ENCODE measurements at places on chromosomes 4 and X. TPM values are rescaled to one million over a fixed set of nuclear protein-coding genes. Genes with fewer than 3 reads are reported as not detected.
A peak's percentile ranks its signal among the peaks of the same experiment; 100 is the strongest.

RTL3 gene
- total RNA-seq = not detected

HSFX4 gene
- total RNA-seq = not detected

MMRN1 gene
- 0.02 TPM for total RNA-seq

FRMPD4 gene
- not detected for total RNA-seq

SETD7 gene
- total RNA-seq = 1.7 TPM

NEIL3 gene
- total RNA-seq = 12.9 TPM

DTHD1 gene
- total RNA-seq = not detected

SRPK3 gene
- 0.04 TPM for total RNA-seq

DNA sequence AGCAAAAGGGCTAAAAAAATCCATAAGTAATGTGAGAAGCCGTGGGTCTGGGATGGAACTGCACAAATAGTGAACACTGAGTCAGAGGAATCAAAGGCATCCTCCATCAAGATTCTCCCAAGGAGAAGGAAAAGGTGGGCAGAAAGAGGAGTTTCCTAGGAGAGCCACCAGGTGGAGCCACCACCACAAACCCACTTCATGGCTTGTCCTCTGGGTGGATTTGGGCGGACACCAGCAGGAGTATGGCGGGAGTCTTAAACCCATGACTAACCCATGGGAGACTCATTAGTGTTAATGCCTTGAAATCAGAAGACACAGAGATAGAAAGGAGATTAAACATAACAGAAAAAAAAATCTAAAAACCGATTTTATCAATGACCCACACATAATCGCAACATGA lies 147.7 kb downstream of the SH3KBP1 start:
- H3K4me1 ChIP-seq = no peaks in the 10 kb centered on the region
- no peaks in the 10 kb centered on the region for H3K36me3 ChIP-seq
- DNase-seq = peak; percentile 60
- H3K27me3 ChIP-seq = peaks cover 5% of the 10 kb centered on the region

DNA sequence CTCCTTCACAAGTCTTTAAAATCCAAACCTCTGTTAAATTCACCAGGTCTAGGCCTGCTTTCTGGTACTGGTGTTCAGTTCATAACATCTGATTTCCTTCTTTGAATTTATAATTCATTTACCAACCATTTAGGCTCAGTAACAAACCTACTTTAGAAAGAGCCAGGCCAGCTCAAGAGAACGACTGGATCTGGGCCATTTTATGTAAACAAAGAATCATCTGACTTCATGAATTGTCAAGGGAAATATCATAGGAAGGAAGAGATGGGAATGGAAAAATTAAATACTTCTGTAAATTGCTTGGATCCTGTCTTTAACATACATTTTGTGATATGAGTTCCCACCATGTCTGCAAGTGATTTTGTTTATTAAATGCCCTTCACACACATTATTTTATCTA lies 36.5 kb downstream of the DCHS2 start:
- no peak overlapping the region for H3K4me3 ChIP-seq
- peaks cover 57% of the 10 kb centered on the region for H3K4me1 ChIP-seq
- no peak for DNase-seq
- H3K27ac ChIP-seq = peak overlapping the region; percentile 64
- H3K27me3 ChIP-seq = no peaks in the 10 kb centered on the region

- H3K27ac ChIP-seq = no peak overlapping the region
- H3K27me3 ChIP-seq = no peaks in the 10 kb centered on the region
- no peak overlapping the region for H3K4me3 ChIP-seq
- no peak for DNase-seq
These were observed 20.4 kb upstream of the FGF16 start for GRCh38 chrX:77426811-77427210.

- H3K27ac ChIP-seq = no peak overlapping the region
- no peak for DNase-seq
- no peaks in the 10 kb centered on the region for H3K4me1 ChIP-seq
- no peaks in the 10 kb centered on the region for H3K36me3 ChIP-seq
- H3K27me3 ChIP-seq = no peaks in the 10 kb centered on the region
- H3K4me3 ChIP-seq = no peak overlapping the region
These were observed 172.7 kb upstream of the IL15 start for GRCh38 chr4:141463678-141464077.

DNA sequence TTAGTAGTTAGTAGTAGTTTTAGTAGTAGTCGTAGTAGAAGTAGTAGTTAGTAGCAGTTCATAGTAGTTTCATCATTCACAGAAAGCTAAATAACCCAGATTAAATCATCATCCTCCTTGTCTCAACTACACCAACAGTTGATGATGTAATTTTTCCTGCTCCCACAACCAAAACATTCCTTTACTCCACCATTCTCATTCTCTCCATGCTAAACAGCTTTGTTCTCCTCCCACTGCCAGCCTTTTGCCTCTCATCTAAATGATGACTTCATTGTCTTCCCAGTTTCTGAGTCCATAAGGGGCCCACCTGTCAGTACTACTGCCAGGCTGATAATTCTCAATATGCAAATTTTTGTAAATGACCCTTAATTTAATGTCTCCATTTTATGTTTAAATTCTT lies 68.9 kb downstream of the ARHGAP24 start:
- H3K27me3 ChIP-seq = no peaks in the 10 kb centered on the region
- DNase-seq = no peak
- no peaks in the 10 kb centered on the region for H3K36me3 ChIP-seq
- no peak overlapping the region for H3K27ac ChIP-seq
- H3K4me1 ChIP-seq = no peaks in the 10 kb centered on the region

DNA sequence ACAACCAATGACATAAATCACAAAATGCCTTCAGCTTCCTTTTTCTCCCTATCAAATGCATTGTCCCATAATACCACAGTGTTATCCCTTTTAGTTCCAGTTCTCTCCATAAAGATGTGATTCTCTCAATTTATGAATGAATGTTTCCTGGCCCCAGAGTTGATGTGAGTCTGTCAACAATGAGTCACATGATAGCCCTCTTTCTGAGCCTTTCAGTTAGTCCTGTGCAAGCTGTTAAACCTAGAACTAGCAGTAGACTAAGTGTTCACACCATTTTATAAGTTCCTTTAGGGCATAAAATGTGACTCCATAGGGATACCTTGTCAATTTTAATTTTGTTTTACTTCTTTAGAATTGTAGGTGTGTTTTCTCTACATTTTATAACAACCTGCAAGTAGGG lies 129.5 kb downstream of the PABPC4L start:
- H3K27me3 ChIP-seq = no peaks in the 10 kb centered on the region
- no peak overlapping the region for H3K27ac ChIP-seq
- no peak overlapping the region for H3K4me3 ChIP-seq
- no peak for DNase-seq
- H3K4me1 ChIP-seq = no peaks in the 10 kb centered on the region

DNA sequence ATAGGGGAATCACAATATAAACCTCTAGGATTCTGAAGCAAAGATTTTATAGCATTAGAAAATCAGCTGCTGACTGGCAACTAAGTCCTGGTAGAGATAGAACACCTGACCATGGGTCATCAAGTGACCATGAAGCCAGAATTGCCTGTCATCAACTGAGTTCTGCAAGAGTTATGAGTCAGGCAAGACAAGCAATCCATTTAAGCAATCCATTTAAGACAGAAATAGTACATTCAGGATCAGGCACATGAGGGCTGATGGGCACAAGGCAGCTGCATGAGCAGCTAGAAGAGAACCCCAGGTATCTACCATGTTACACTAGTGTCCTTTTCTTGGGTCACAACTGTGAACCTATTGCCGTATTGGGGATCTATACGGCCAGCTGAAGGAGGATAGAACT lies 98.9 kb downstream of the SPRY1 start:
- H3K27me3 ChIP-seq = 0 out of 2 replicates have a peak, but pooled peaks cover 4% of the 10 kb centered on the region
- H3K4me1 ChIP-seq = no peaks in the 10 kb centered on the region
- no peak overlapping the region for H3K27ac ChIP-seq
- H3K36me3 ChIP-seq = no peaks in the 10 kb centered on the region

GRCh38 chr4:142293536-142293935 lies 552.6 kb downstream of the INPP4B start:
- H3K4me1 ChIP-seq = no peaks in the 10 kb centered on the region
- H3K27ac ChIP-seq = no peak overlapping the region
- DNase-seq = no peak
- no peaks in the 10 kb centered on the region for H3K27me3 ChIP-seq
- H3K4me3 ChIP-seq = no peak overlapping the region
- H3K36me3 ChIP-seq = no peaks in the 10 kb centered on the region

DNA sequence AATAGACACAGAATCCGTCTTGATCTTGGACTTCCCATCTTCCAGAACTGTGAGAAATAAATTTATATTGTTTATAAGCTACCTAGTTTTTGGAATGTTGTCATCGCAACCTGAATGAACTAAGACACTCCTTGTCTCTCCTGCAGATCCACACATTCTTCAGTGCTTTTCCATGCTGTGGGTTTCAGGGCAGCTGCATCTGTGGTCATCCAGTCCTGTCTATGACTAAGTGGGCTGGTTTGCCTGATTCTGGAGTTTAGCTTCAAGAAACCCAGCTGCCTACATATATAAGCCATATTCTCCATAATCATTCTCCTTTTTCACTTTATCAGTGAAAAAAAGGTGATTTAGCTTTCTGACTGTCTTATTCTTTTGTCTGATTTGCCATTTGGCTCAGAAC lies 170.3 kb upstream of the KIT start:
- H3K27me3 ChIP-seq = no peaks in the 10 kb centered on the region
- no peak for DNase-seq
- no peak overlapping the region for H3K27ac ChIP-seq
- no peak overlapping the region for H3K4me3 ChIP-seq

DNA sequence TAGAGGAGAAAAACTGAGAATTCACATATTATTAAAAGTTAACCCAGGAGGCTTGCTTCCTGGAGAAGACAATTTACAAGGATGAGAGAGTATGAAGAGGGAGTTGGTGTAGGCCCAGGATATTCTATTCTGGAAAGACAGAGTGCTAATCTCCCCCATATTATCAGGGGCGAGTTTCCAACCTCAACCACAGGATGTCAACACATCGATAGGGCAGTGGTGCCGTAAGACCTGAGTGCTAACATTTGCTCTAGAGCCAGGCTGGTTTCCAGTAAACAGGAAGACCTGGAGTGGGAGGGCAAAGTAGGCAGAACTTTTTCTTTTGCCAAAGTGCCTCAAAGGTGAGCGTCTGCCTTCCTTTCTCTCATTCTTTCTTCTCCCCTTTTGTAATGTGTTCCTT lies 2.8 kb upstream of the AWAT1 start:
- peaks cover 12% of the 10 kb centered on the region for H3K27me3 ChIP-seq
- no peak overlapping the region for H3K4me3 ChIP-seq
- no peaks in the 10 kb centered on the region for H3K4me1 ChIP-seq
- H3K27ac ChIP-seq = no peak overlapping the region
- H3K36me3 ChIP-seq = no peaks in the 10 kb centered on the region

DNA sequence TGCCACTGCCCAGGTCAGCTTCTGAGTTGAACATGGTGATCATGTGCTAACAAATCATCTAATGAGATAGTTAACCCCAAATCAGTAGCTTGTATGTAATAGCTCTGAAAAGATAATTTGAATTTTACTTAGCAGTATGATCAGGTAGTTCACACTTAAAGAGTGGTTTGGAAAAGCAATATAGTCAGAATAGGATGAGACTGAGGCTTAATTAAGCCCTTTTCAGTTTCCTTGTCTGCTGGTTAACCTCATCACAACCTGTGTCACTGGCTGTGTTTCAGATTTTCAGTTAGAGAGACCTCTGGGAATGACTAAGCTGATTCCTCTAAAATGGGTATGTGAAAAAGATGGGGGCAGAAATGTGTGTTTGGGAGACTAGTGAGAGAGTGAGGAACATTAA lies 38.1 kb downstream of the GPR174 start:
- H3K27ac ChIP-seq = no peak overlapping the region
- H3K36me3 ChIP-seq = no peaks in the 10 kb centered on the region
- H3K27me3 ChIP-seq = no peaks in the 10 kb centered on the region
- H3K4me3 ChIP-seq = no peak overlapping the region

DNA sequence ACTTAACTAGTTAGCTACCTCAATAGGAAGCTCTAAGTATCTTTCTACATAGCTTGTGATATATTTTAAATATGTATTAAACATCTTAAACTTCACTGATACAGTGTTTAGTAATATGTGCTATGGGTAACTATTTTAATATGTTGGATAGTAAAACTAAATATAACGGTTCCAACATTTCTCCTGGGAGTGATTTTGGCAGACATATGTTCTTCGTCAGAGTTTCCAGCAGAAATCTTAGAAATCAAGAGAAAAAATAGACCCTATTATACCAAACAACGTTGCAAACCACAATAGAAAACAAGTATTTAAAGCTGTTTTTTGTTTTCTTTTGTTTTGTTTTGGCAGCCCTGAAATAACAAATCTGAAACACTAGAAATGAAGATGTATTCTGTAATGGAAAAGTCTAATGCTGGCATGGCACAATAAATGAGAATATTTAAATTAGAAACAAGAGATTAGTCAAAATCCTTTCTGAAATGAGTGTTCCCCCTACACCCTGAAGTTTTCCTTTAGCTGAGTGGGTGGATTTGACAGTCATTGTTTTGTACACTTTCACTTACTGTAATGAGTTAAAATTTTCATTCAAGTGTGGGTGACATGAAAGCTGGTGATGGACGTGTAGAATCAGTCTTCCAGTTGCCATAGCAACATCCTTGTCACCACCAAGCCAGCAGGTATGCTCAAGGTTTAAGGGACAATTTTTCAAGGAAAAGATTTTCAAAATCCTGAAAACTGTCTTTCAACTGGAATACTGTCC lies 233.5 kb downstream of the SCFD2 start:
- H3K27ac ChIP-seq = no peak overlapping the region
- DNase-seq = no peak
- H3K36me3 ChIP-seq = no peaks in the 10 kb centered on the region

- H3K27me3 ChIP-seq = no peaks in the 10 kb centered on the region
- no peaks in the 10 kb centered on the region for H3K36me3 ChIP-seq
- peaks cover 11% of the 10 kb centered on the region for H3K4me1 ChIP-seq
- DNase-seq = no peak
- H3K4me3 ChIP-seq = no peak overlapping the region
These were observed 13.8 kb downstream of the GALNT7 start for GRCh38 chr4:173182403-173182802.

DNA sequence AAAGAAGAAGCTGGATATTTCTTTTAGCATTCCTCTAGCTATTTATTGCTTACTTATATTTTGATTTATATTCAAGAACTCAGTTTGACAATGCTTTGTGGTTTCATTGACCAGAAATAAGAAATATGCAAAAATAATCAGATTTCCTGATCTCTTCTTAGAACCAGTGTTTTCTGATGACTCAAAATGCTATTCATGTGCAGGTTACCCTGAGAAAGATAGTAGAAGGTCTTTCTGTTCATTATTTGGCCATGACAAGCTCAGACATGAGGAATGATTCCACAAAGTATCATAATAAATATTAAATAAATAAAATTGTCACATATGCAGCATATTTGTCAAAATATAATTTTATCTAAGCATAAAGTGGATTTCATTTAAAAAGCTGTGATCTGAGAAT lies 24.1 kb downstream of the ADH7 start:
- no peaks in the 10 kb centered on the region for H3K4me1 ChIP-seq
- DNase-seq = no peak
- H3K4me3 ChIP-seq = no peak overlapping the region
- no peak overlapping the region for H3K27ac ChIP-seq
- no peaks in the 10 kb centered on the region for H3K27me3 ChIP-seq
- no peaks in the 10 kb centered on the region for H3K36me3 ChIP-seq

DNA sequence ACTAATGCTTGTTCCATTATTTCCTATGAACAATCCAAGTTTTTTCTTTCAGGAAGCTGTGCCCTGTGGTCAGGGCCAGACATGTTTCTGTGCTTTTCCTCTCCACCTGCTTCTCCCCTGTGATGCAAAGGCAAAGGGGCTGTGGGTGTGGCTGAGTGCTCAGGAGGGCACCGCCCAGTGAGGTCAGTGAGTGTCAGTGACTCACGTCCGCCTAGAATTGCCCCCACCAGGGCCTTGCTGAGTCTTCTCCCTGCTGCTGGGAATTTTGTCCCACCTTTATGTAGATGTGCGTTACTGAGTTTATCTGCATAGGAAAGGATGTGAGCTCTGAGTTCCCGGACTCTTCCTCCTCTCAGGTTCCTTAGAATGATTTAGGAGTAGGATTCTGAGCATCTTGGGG lies 283.2 kb downstream of the DCHS2 start:
- no peak overlapping the region for H3K4me3 ChIP-seq
- DNase-seq = peak; percentile 67
- no peaks in the 10 kb centered on the region for H3K36me3 ChIP-seq
- H3K4me1 ChIP-seq = 0 out of 2 replicates have a peak, but pooled peaks cover 2% of the 10 kb centered on the region
- peak overlapping the region; percentile 18 for H3K27ac ChIP-seq
